Brain pericyte (primary cell): ENCODE measurements at places on chromosomes 13 and 19.

- DNase-seq: no peak
These were observed 11.4 kb upstream of the TCF3 start for GRCh38 chr19:1663852-1664251.

DNA sequence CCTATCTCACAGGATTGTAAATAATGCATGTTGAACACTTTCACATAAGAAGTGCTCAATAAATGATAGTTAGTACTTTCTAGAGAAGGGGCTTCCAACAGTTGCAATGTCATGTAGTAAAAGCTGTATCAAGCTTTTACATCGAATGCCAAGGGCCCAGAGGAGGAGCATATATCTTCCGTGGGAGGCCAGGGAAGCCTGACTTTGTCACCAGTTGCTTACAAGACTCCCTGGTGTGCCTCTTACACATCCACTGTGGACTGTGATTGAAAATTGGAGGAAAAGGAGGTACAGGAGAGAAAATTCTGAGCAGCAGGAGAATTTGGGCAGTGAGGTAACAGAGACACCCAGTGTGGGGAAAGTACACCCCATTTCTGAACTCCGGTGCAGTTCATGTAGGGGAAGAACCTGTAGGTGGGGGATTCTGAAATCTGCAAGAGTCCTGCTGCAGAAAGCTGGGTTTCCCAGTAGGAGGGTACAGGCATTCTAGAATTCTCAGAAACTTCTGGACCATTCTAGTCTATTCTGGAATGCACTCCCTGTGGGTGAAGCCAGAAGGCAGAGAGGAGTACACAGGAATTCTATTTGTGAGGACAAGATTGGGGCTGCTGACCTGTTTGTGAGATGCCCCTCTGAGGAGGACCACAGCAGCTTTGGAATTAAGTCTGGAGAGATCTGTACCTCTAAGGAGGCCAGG lies 54.0 kb downstream of the ALOX5AP start:
- no peak for DNase-seq

DNA sequence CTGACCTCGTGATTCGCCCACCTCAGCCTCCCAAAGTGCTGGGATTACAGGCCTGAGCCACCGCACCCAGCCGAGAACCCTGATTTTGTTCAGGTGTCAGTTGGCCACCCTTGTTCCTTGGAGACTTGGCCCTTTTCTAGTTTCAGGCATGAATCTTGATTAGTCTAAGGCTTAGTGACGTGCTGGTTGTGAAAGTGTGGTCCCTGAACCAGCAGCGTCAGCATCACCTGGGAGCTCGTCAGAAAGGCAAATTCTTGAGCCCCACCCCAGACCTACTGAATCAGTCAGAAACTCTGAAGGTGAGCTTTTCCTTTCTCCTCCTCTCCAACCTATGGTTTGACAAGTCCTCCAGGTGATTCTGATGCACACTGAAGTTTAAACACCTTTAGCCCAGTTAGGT lies 35.2 kb downstream of the CACNG6 start:
- DNase-seq: no peak

- DNase-seq: no peak
These were observed 86.9 kb downstream of the CRYL1 start for GRCh38 chr13:20438801-20439200.

GRCh38 chr13:35917252-35917941 lies 213.8 kb downstream of the DCLK1 start:
- DNase-seq: no peak

DNA sequence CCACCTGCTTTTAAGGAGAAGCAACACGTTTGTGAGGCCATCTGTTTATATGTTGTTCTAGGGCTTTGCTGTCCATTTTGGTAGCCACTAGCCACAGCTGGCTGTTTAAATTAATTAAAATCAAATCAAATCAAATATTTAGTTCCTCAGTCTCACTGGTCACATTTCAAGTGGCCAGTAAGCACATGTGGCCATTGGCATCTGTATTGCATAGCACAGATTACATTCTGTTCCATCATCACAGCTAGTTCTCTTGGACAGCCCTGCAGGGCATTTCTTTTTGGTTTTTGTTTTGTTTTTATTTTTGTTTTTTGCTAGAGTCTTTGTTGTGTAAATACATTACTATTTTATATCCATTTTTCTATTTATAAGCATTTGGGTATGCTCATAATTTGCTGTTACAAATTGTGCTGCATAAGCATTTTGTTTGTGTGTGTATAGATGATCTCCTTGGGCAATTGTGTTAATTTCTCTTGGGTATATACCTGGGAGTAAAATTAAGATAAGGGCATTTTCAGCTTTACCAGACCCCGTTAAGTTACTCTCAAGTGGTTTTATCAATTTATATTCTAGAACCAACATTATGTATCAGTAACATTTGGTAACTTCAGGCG lies 31.3 kb downstream of the SAE1 start:
- no peak for DNase-seq

GRCh38 chr19:16141043-16141442 lies 2.4 kb upstream of the HSH2D start:
- DNase-seq: no peak

- no peak for DNase-seq
These were observed 10.4 kb downstream of the FCER2 start for GRCh38 chr19:7691497-7691896.

- no peak for DNase-seq
These were observed 5.8 kb downstream of the CPAMD8 start for GRCh38 chr19:17020823-17021222.

DNA sequence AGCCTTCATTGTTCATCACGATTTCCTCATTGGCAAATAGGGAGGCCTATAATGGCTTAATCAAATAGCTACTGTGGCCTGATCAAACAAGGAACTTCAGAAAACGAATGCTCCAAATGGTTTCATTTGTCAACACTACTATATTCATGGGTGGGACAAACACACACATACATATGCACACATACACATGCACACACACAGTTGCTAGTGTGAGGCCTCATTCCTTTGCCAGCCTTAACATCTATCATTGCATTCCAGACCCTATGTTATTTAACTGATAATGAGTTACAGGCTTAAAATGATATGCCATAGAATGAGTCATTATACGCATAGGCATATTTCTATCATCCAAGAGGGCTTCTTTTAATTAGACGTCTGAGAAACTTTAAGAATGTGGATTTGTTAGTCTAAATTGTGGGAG lies 140.2 kb downstream of the KLF5 start:
- DNase-seq: no peak

DNA sequence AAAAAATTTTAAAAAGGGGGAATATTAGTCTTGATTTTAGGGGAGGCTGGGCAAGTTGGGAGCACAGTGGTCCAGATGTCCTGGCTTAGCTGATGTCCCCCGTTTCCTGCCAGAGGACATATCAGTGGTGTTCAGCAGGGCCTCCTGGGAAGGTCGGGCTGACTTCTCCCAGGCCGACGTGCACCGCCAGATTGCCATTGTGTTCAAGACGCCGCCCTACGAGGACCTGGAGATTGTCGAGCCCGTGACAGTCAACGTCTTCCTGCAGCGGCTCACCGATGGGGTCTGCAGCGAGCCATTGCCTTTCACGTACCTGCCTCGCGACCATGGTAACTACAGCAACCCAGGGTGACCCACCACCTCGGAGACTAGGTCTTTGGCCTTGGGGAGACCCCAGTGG lies 6.4 kb upstream of the CLASRP start:
- DNase-seq: no peak

DNA sequence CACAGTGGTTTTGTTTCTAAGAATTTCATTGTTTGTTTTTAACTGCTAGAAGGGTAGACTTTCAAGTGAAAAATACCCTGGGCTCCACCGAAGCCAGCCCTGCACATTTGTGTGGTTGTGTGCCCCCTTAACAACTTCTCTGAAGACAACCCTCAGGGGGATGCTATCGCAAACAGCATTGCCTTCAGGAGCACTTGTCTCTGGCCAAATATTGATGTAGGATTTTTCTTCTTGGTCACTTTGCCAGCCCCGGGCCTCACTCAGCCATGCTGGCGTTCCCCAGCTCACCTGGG lies 69.2 kb upstream of the SERP2 start:
- DNase-seq: no peak

- no peak for DNase-seq
These were observed 5.0 kb downstream of the SOX1 start for GRCh38 chr13:112071723-112072533.

GRCh38 chr13:79231887-79232286 lies 174.2 kb downstream of the RBM26 start:
- DNase-seq: no peak

- no peak for DNase-seq
These were observed 1.1 kb upstream of the FXYD3 start for GRCh38 chr19:35114353-35115176.

DNA sequence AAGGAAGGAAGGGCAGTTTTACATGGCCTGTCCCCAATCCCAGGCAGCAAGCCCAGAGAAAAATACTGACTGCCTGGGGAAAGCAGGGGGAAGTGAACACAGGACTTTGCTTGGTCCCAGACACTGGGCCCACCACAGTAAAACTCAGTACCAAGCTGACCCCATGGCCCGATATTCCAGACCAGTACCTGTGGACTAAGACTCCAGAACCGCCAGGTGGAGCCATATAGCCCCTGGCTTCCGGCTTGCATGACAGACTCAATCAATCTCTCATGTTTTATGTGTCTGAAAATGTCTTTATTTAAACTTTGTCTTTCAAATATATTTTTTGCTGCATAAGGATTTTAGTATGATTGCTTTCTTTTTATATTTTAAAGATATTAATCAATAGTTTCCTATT lies 767.9 kb upstream of the SLITRK6 start:
- DNase-seq: no peak

DNA sequence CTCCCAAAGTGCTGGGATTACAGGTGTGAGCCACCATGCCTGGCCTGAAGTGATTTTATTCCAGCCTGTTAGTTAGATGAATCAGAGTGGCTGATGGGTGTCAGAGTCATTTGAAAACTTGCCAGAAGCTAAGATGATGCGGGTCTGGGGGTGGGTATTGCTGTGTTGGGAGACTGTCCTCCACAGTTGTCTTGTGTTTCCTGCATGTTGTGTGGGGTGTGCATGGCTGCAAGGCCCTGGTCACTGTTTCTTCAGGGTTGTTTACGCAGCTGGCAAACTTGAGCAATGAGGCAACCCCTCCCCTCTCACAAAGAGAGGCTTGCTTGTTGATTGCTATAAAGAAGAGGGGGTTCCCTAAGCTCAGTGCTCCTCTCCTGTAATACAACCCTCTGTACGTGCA lies 71.8 kb downstream of the TRPM4 start:
- no peak for DNase-seq

DNA sequence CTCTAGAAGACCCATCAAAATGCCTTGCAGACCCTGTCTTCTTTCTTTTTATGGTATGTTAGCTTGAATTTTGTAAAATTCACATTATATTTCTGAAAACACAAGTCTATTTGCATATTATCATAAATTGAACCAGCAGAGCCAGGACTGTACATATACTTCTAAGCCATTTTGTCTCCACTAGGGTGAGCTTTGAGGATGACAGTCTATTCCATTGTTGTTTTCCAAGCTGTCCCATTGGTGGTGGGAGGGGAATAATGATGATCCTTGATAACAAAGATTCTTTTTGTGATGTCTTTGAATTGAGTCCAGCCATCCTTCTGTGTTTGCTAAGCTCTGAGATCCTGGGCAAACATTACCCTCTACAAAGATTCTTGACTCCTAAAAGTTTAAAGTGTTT lies 359.3 kb upstream of the PCDH20 start:
- DNase-seq: no peak

DNA sequence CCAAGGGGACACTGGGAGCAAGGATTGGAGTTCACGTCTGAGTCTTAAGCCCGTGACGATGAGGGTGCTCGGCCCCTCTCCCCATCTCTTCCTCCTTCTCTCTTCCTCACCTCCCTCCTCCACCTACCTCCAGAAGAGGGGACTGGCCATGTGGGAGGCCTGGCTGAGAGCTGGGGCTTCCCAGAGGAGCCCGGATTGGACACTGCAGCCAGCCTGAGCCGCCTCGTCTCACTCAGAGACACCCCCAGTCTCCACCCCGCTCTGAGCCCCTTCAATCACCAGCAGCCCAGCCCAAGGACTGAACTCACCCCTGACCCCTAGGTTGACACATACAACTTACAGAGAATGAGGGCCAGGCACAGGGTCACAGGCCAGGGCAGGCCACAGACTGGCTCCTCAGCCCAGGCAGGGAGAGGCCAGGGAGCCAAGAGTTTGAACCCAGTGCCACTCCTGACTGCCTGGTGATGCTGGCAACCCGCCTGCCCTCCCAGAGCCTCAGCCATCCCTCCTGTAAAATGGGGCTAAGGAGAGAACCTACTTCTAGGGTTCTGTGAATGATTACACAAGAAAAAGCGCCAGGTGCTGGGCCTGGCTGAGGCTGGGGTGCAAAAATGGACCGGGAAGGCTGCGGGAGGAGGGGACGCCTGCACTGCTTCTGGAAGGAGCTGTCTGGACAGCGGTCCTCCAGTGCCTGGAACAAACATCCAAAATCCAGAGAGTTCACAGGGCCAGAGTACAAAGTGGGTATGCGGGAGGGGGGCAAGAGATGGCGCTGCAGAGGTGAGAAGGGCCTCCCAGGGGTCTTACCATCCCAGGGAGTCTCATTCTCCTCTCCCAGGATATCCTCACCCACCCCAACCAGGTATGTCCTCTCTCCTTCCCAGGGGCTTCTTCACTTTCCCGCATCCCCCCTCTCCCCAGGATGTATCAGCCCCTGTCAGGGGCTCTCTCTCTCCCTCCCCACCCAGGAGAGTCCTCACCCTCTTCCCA lies 1.1 kb downstream of the CD79A start:
- no peak for DNase-seq

- DNase-seq: no peak
These were observed 19.6 kb downstream of the FRY start for GRCh38 chr13:32051156-32051555.

GRCh38 chr19:44725251-44725650 lies 23.3 kb upstream of the BCL3 start:
- DNase-seq: no peak

- no peak for DNase-seq
These were observed 702 bp downstream of the PTH2 start for GRCh38 chr19:49422407-49423070.

GRCh38 chr19:8144273-8144995 lies 5.0 kb downstream of the FBN3 start:
- no peak for DNase-seq

DNA sequence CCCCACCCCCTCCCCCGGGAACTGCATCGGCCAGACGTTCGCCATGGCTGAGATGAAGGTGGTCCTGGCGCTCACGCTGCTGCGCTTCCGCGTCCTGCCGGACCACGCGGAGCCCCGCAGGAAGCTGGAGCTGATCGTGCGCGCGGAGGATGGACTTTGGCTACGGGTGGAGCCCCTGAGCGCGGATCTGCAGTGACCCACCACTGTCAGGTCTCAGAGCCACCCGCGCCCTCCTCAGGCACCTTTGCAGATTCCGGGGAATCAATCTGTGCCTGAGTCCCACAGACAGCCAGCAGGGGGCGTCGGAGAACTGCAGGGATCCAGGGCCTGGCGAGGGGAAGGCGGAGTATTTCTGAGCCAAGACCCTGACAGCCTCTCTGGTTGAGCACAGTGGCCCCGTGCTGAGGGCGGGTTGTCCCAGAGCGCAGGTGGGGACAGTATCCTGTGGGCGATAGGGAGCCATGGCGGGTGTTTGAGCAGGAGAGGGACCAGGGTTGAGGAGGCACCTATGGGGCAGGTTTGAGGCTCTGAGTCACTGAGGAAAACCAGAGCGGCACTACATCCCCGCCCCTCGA lies 30.4 kb upstream of the CYP4F8 start:
- DNase-seq: no peak
